NB4 (cell line): ENCODE measurements at places on chromosomes 4 and X.

GRCh38 chrX:45344594-45344993 is 143.9 kb upstream of the DIPK2B start:
- DNase-seq: no peak

GRCh38 chr4:163398238-163398637 is 54.5 kb downstream of the NPY5R start:
- no peak for DNase-seq

DNA sequence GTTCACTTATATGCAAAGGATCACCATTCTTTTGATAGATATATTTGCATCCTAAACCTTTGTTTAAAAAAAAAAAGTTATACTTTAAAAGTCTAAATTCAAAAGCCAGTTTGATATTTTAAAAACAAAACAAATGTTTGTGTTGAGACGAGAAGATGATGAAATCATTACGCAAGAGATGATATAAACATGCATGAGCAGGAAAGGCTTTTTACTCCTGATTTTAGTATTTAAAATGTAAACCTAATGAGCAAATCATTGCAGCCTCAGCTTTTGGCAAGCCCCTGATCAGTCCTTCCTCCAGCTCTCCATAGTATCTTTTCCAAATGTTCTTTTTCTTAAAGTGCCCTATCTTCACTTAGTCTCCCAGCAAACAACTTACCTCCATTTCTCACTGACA is 115.6 kb downstream of the ARAP2 start:
- peak; percentile 24 for DNase-seq

DNA sequence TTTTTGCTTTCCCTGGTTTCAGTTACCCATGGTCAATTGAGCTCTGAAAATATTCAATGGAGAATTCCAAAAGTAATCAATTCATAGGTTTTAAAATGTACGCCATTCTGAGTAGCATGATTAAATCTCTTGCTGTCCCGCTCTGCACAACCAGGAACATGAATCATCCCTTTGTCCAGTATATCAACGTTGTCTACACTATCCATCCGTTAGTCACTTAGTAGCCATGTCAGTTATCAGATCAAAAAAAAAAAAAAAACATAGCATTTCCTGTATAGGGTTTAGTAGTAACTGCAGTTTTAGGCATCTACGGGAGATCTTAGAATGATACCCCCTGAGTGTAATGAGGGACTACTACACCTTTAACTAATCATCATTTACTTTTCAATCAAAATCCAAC is 15.1 kb downstream of the LAMP2 start:
- no peak for DNase-seq

DNA sequence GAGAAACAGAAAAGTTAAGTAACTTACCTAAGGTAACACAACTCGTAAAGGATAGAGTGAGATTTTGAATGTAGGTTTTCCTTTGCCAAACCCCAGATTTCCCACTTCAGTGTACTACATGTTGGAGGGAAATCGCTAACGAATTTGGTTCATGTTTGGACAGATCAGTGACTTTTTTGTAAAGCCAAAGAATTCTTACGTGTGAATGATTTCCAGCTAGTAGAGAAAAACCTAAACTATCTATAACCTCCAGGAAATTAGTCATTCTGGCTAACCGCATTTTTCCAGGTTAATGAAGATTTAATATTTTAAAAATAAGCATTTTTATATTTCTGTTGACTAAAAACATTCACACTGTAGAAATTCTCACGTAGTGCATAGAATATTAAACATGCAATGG is 7.2 kb downstream of the TENM3 start:
- DNase-seq: no peak

- no peak for DNase-seq
Measured at GRCh38 chr4:177124349-177125064, 185.2 kb upstream of the NEIL3 start.

GRCh38 chr4:25172961-25173915 is 13.0 kb upstream of the SEPSECS start:
- DNase-seq: peak; percentile 88
